Ovary (tissue), 10 donors: ENCODE measurements at places on chromosomes 5 and 9. TPM values are rescaled to one million over a fixed set of nuclear protein-coding genes. Genes with fewer than 3 reads are reported as not detected.

DNA sequence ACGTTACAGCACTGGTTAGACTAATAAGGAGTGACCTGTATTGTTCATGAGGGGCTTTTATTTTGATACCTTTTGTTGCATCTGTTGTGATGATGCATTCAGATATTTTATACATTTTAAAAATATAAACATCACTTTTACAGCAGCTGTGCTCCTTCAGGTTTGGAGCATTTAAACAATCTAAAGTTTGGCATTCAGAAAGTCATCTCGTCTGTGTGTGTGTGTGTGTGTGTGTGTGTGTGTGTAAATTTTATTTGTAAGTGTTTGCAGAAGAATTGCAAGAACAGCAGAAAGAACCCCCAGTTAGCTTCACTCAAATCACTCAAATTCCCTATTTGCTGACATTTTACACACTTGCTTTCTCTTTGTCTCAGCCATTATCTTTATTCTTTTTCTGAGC lies 87.4 kb downstream of the ERCC6L2 start:
- DNase-seq = no peak

- DNase-seq = no peak
Measured at GRCh38 chr9:69136779-69137178, 37.3 kb upstream of the TJP2 start.

The SH3GL2 gene
- 4.0 TPM for total RNA-seq

- no peak for DNase-seq
Measured at GRCh38 chr5:88685591-88686541, 197.1 kb downstream of the MEF2C start.

DNA sequence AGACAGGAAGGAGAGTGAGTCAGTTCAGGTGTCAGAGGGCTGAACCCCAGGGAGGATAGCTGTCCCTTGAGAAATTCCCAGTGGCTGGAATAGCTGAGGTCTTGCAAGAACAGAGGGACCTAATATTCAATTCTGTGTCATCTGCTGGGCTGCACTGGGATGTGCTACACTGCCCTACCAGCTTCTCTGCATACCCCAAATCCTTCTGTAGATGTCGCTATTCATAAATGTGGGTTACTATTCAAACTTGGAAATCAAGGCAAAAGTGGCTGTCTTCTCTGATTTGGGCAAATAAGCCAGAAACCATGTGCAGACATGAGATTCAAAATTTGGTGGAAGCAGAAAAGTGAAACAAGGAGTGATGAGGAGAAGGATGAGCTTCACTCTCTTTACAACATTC lies 16.3 kb downstream of the TNFSF8 start:
- DNase-seq = no peak

GRCh38 chr5:173314166-173314952 lies 13.9 kb downstream of the STC2 start:
- DNase-seq = no peak

DNA sequence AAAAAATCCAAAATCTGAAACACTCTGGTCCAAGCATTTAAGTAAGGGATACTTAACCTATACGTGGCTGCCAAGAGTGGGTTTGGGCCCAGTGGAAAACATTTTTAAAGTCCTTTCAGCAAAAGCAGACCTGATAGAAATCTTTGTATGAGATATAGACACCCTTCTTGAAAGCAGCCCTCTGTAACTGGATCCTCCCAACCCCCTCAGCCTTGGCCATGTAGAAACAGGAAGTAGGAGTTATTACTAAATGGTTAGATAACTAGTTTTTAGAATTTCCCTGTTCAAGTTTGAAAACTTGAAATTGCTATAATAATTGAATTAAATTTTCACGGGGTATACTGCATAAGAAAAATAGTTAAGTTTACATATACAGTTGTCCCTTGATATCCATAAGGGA lies 111.3 kb upstream of the PCA3 start:
- no peak for DNase-seq

DNA sequence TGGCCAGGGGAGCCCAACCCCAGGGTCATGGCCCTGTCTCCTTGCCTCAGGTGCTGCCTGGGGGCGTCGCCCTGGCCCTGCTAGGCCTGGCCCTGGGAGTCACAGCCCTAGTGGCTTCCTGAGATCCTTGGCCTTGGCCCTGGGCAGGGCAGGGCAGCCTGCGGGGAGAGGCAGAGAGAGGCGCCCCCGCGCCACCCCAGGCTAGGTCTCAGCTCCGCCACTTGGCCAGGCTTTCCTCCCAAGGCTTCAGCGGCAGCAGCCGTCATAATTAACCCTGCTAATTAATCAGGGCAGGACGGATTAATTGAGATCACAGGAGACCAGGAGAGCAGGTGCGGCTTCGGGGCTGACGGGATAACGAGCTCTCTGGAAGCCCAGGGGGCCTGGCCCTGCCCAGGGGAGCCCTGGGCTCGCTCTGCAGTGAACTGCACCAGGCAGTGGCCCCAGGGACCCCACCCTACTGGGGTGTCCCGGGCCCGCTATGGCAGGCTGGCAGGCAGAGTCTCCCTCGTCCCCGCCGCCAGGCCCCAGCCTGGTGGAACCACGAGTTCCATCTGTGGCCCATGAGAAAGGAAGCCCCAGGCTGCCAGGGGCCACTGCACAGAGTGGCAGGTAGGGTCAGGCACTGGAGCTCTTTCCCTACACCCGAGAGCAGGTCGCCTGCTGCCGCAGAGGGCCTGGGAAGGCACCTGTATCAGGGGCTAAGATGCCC lies 269.6 kb downstream of the PBX3 start:
- no peak for DNase-seq

GRCh38 chr9:87405677-87406542 lies 91.8 kb upstream of the DAPK1 start:
- DNase-seq = peak; percentile 84

- no peak for DNase-seq
Measured at GRCh38 chr5:14148890-14149671, 5.9 kb downstream of the TRIO start.

The GBGT1 gene
- total RNA-seq = 25.9 TPM

The PAEP gene
- 4.6 TPM for total RNA-seq

- no peak for DNase-seq
Measured at GRCh38 chr5:115869256-115869795, 27.6 kb downstream of the AP3S1 start.

DNA sequence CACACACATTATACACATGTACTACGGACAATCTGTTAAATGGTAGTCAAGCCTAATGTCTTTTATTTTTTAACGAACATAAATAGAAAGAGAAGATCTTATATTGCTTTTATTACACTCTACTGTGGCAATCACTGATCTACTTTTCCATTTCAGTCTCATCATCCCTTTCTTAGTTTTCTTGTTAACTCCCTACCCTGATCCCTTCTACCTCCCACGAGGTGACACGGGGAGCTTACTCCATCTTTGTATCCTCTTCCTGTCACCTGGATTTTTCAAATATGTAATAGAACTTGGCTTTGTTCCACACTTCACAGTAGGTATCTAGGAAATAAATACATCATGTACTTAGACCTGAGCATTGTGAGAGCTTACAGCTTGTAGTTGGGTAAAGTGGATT lies 211.0 kb downstream of the PIK3R1 start:
- no peak for DNase-seq

- no peak for DNase-seq
Measured at GRCh38 chr9:26477963-26478362, 414.6 kb downstream of the CAAP1 start.

GRCh38 chr9:116181853-116182610 lies 28.4 kb downstream of the PAPPA start:
- DNase-seq = no peak

DNA sequence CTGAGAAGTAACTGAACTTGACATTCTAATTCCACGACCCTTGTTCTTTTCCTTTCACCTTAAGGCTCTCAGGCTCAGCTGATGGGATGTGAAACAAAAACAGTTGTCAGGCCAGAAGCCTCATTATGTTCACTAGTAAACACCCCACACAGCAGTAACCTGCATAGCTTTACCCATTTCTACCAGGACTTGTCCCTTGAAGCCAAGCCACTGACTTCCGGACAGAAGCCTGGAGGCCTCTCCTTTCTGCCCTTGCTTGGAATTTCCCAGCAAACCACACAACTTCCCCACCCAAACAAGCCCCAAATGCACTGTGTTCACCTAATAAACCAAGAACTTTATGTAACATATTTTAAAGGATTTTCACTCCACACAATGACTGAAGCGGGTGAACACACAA lies 19.6 kb downstream of the PRUNE2 start:
- no peak for DNase-seq
